ENCODE measurements at places on chromosomes 1 and 21.

GRCh38 chr1:177948336-177948972 lies 21.4 kb downstream of the SEC16B start:
- DNase-seq = no peak

DNA sequence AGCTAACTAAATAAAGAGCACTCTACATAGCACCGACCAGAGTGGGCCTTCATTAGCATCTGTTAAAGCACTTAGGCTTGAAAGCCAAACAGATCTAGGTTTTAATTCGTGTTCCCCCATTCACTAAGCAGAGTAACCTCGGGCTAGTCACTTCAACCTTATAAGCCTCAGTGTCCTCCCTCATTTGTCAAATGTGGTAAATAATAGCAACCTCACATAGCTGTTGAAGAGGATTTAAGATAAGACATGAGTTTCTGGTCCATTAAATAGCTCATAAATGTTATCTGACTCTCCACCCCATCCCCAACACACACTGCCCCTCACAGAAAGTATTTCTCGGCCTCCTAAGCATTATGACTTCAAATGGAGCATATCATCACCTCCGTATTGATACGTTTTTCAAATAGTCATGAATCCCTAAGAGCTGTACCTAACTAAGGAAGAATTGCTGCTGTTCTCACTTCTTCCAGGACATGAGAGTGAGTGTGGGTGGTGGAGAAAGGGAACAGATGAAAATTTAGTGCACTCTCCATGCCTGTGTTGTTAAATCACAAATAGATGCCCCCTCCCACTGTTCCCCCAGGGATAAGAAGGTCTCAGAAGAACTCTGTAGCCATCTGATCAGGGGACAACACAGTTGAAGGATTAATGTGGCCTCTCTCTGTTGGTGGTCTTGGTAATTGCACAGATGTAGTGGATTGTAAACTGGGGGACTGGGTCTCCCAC lies 47.6 kb downstream of the PLPP3 start:
- no peak for DNase-seq

- DNase-seq = no peak
These were observed 22.1 kb downstream of the WNT2B start for GRCh38 chr1:112530832-112531231.

DNA sequence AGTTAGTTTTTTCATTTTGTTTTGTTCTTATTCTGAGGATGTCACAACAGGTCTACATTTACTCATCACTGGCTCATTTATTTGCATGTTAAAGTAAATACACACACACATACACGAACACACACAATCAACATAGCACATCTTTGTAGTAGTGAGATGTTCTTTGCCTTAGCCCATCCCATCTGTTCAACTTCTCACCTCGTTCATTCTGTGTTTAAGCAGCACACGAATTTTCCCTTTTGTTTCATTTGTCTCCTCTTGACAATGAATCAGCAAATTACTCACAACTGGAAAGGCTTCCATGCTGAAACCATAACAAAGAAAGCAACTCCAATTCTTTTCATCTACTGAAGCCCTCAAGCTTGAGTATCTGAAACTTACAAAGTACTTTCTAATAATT lies 133.3 kb upstream of the CHRM3 start:
- DNase-seq = no peak

DNA sequence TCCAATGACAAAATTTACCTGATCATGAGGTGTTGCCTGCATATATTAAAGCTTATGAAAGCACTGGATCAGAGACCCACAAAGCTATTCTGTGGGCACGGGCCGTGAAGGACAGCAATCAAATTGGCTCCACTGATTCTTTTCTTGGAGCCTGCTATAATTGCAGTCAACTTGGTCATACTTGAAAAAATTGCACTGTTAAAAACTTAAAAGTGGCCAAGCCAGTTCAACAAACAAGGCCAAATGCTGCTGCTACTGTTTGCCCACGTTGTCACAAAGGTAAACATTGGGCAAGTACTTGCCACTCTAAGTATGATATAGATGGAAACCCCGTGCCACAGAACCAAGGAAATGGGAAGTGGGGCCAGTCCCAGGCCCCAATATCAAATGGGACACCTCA lies 37.8 kb downstream of the CYP4A11 start:
- DNase-seq = no peak

DNA sequence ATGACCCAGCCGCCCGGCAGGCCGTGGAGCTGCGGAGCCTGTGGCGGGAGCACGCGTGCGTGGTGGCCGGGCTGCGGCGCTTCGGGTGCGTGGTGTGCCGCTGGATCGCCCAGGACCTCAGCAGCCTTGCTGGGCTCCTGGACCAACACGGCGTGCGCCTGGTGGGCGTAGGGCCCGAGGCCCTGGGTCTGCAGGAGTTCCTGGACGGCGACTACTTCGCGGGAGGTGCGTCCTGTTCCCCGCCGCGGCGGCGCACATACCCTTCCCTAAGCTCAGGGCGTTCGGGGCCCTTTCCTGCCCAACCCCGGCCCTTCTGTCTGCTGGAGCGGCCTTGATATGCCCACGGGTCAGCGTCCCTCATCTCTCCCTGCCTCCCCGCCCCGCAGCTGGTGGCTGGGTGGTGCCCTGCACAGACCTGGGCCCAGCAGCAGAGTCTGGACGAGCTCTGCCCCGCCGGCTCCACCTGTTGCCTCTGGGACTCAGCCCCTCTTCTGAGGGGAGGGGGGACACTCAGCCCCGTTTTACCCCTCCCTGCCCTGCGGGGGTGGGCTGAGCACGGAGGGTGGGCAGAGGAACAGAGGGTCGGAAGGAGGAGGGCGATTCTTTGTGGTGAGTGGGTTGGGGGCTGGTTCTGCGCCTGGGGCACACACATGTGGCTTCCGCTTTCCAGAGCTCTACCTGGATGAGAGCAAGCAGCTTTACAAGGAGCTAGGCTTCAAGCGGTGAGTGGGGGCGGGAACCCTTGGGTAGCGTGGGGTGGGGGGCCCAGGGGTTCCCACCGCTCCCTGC lies 688 bp downstream of the PRXL2B start:
- no peak for DNase-seq

GRCh38 chr1:50822035-50822776 lies 137.9 kb downstream of the FAF1 start:
- DNase-seq = no peak

GRCh38 chr1:150115121-150115520 lies 34.6 kb upstream of the PLEKHO1 start:
- DNase-seq = no peak

- no peak for DNase-seq
These were observed 14.6 kb upstream of the TRNP1 start for GRCh38 chr1:26978901-26979300.

DNA sequence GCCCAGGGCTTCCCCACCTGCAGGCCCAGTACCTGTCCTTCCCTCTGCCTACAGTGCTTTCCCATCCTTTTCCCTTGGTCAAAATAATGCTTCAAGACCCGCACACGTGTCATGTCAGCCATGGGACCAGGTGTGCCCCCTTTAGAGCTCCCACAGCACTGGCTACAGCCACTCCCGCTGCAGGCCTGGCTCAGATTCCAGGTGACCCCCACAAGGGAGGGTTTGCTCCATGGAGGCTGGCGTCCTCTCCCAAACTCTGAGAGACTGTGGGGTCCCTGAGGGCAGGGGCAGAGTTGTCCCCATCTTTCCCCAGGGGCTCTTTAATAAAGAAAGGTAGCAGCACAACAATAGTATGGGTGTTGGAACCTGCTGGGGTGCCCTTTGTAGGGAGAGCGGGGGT lies 66.4 kb upstream of the RUNX3 start:
- no peak for DNase-seq

DNA sequence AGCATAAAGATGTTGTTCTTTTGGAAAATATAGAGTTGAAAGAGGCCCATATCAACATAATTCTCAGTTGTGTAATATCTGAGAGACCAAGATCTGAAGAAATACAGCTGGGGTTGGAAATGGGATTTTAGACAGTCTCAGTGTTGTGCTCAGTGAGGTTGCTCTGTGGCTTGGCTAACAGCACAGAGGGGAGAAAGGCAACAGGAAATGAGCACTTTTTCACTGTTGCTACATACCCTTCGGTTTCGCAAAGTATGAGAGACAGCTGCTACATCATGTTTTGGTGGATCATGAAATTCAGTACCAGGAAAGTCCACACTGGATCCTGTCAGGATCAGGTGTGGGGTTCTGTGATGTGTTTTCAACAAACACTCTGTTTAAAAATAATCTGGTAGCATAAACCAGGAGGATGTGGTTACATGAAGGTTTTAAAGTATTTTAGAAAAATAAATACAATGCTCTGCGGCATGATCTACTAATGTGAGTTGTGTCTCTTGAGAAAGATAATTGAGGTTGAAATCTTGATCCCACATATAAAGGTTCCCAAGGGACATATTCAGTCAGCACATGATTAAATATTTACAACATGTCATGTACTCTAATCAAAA lies 7.0 kb upstream of the GPR88 start:
- no peak for DNase-seq

DNA sequence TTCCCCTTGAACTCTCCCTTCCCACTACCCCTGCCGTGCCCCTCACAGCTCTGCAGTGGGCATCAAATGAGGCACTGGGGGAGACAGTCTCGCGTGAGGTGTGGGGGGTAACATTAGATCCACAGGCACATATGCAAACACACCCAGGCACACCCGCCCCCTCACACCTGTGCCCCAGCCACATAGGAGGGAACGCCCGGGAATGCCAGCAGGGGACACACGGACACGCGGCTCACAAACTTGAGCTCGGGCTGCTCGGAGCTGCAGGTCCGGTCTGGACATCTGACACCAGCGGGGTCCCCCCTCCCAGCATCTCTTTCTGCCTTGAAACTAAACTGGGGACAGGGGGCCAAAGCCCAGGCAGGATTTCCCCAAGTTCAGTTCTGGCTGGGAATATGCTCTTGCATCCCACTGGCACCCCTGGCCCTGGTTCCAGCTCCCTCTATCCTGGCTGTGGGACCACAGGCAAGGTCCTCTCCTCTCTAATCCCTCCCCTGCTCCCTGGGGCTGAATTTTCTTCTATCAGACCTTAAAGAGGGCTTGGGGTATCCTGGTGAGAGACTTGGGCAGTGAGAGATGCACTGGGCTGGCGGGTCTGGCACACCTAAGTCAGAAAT lies 30.6 kb downstream of the CDCP2 start:
- DNase-seq = no peak

DNA sequence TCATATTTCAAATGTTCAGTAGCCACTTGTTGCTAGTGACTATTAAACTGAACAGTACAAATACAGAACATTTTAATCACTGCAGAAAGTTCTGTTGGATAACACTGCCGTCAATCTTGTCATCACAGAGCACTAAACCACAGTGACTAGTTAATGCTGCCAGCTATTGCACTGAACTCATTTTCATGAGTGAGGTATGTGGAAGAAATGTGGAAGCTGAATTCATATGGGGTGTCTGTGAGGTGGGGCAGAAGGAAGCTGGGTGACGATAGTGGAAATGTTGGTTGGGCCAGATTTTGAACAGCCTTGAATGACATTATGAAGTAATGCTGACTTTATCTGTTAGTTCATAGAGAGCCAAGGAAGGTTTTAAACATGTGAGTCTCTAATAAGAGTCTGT lies 49.6 kb downstream of the OSBPL9 start:
- no peak for DNase-seq

DNA sequence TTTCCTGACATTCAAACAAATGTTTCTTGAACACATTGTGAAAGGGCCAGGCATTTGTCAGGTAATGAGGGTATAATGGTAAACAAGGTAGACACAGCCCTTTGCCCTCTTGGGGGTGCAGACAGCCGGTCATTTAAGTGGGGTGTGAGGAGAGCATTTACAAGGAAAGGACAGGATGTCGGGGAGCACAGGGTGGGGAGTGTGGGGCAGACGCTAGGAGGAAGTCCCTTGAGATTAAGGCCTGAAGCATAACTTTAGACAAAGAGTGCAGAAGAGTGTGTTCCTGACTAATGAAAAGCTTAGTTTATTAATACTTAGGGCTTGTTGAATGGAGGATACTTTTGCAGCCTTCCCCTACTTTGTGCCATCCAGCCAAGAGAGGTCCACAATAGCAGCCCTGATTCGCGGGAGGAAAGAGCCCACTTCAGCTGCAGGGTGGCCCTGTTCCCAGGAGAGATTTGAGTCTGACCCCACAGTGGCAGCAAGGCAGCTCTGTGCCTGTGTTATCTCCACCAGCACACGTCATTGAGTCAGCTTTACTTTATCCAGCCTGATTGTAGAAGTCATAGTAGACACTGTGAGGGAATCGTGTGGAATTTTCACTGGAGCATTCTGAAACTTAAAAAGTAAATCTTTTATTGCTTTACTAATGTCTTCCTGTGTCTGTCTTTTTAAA lies 35.1 kb downstream of the MPZL1 start:
- no peak for DNase-seq

- peak; percentile 30 for DNase-seq
These were observed 160.1 kb downstream of the FASLG start for GRCh38 chr1:172818841-172819527.

- DNase-seq = no peak
These were observed 65.9 kb downstream of the NDUFS5 start for GRCh38 chr1:39091845-39092645.

GRCh38 chr1:9907441-9907840 lies 2.6 kb downstream of the CTNNBIP1 start:
- DNase-seq = no peak

DNA sequence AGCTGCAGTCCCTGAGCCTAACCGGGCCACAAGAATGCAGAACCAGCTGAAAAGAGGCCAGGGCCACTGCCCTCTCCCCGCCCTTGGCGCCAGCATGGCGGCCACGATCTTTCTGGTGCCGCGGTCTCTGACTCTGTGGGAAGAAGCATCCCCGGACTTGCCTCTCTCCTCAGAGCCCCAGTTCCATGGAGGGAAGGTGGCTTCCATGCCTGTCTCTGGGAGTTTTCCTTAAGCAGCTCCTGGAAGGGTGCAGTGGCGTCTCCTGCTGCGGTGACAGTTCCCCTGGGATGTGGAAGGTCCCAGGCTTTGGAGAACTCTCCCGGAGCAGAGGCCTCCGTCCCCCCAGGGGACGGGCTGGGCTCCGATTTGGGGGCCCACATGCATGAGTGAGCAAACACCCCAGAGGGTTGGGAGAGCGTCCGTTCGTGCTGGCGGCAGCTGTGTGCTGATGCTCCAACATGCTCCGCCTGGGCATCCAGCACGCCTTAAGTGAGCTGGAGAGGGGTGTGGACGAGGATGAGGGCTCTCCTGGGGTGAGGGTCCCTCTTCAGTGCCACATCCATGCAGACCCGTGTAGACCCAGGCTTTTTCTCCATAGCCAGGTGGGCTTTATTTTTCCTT lies 109.8 kb upstream of the COL6A1 start:
- DNase-seq = no peak

DNA sequence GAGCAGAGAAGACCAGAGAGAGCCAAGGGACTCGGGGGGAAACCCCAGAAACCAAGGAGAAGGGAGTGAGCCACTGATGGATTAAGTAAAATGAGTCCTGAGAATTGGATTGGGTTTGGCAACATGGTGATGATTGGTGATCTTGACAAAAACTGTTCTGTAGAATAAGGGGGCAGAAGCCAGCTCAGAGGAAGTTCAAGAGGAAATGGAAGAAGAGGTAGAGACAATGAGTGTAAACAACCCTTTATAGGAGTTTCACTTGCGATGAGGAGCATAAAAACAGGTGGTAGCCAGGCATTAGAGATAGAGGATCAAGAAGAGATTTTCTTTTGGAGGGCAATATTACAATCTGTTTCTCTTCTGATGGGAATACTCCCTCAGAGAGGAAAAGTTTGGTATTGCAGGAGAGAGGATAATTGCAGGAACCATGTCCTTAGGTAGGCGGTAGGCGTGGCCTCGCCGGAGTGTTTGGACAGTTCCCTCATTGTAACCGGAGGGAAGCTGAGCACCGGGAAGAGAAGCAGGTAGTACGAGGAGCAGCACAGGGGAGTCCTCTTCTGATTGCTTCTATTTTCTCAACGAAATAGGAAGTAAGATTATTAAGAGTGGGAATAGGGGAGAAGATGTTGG lies 68.4 kb upstream of the TENT5C start:
- DNase-seq = no peak

- DNase-seq = no peak
These were observed 198.4 kb upstream of the PTGFR start for GRCh38 chr1:78292361-78292760.

- DNase-seq = no peak
These were observed 10.1 kb upstream of the GNG12 start for GRCh38 chr1:67843331-67843730.

All from stimulated activated CD4-positive, alpha-beta T cell treated with anti-CD3 and anti-CD28 coated beads, Interleukin-12 subunit alpha, Interleukin-12 subunit beta, amount 100 ng/mL, for 24 hours (primary cell).